Brain pericyte (primary cell): ENCODE measurements at places on chromosomes 6 and 20.

GRCh38 chr6:46276576-46277142 lies 105.9 kb upstream of the ENPP5 start:
- DNase-seq, result no peak

- DNase-seq, result no peak
Measured at GRCh38 chr6:136763716-136764516, 28.4 kb downstream of the MAP3K5 start.

- no peak for DNase-seq
Measured at GRCh38 chr20:59992526-59993084, 34.4 kb downstream of the CDH26 start.

- no peak for DNase-seq
Measured at GRCh38 chr6:35435074-35435837, 16.9 kb upstream of the FANCE start.

GRCh38 chr6:12955956-12956355 lies 239.4 kb downstream of the PHACTR1 start:
- DNase-seq, result no peak
